Adipose tissue (tissue), 3 donors: ENCODE measurements at places on chromosomes 4 and X. TPM values are rescaled to one million over a fixed set of nuclear protein-coding genes. Genes with fewer than 3 reads are reported as not detected.

Gene RNF128
- 1.9 TPM for polyA plus RNA-seq

Gene SSX2
- polyA plus RNA-seq: not detected

Gene ZCCHC13
- not detected for polyA plus RNA-seq

Gene DSPP
- polyA plus RNA-seq: 0.11 TPM

Gene GPR78
- polyA plus RNA-seq: not detected

Gene TLR10
- 0.45 TPM for polyA plus RNA-seq

Gene NAP1L3
- 0.43 TPM for polyA plus RNA-seq

Gene SASH3
- 2.8 TPM for polyA plus RNA-seq

Gene PIR
- 2.3 TPM for polyA plus RNA-seq

Gene PNCK
- polyA plus RNA-seq: 1.5 TPM

Gene HSFX3
- polyA plus RNA-seq: not detected

Gene SMARCA1
- 17.4 TPM for polyA plus RNA-seq

Gene VSIG4
- polyA plus RNA-seq: 129 TPM

Gene TMPRSS11F
- polyA plus RNA-seq: not detected

Gene ENAM
- 0.04 TPM for polyA plus RNA-seq
